ENCODE measurements at places on chromosomes 2 and 18.

DNA sequence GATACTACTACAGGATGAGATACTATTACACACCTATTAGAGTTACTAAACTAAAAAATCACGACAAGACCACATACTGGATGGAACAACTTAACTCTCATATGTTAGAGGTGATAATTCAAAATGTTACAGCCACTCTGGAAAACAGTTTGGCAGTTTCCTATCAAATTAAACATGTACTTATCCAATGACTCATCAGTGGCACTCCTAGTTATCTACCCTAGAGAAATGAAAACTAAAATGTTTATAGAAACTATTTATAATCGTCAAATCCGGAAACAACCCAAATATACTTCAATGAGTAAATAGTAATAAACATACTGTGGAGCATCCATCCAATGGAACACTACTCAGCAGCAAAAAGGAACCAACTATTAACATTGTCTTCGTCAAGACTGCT, 137.0 kb upstream of the RBBP8 start:
- H3K4me1 ChIP-seq = peaks cover 7% of the 10 kb centered on the region
- H3K27me3 ChIP-seq = no peaks in the 10 kb centered on the region
- no peak overlapping the region for H3K4me3 ChIP-seq
- no peak overlapping the region for H3K27ac ChIP-seq
- DNase-seq = no peak

DNA sequence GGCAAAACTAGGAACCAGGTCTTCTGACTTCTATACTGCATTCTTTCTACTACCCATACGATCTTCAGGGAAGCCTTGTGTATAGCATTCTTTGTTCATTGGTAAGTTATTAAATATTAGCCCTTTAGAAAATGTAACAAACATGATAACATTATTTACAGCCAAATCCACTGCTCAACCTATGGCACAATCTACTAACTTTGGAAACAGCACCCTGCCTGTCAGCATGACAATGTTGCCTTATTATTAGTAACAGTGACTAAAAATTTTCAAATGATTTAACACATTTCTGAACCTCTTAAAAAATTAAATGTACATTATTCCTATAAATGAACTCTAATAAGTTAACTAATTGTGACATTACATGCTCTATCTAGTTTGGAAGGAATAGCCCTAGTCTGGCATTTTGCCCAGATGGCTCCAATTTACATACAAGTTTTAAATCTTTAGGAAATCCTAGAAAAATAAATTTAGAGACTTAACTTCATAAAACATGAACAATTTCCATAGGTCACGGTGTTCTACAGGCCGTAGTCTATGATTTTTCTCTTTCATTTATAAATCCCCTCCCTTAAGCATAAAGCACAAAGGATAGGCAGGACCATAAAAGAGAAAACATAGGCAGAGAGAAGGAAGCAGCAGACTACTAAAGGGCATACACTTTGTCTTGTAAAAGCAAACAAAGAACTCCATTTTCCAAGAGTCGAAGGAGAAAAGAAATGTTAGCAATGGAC, 33.7 kb downstream of the YES1 start:
- H3K36me3 ChIP-seq = no peaks in the 10 kb centered on the region
- no peak overlapping the region for H3K4me3 ChIP-seq
- no peak overlapping the region for H3K27ac ChIP-seq
- no peak for DNase-seq
- H3K27me3 ChIP-seq = no peaks in the 10 kb centered on the region

GRCh38 chr2:210302326-210302725, 12.6 kb downstream of the MYL1 start:
- H3K4me3 ChIP-seq = no peak overlapping the region
- H3K27ac ChIP-seq = no peak overlapping the region
- DNase-seq = no peak
- H3K27me3 ChIP-seq = no peaks in the 10 kb centered on the region
- H3K4me1 ChIP-seq = no peaks in the 10 kb centered on the region

DNA sequence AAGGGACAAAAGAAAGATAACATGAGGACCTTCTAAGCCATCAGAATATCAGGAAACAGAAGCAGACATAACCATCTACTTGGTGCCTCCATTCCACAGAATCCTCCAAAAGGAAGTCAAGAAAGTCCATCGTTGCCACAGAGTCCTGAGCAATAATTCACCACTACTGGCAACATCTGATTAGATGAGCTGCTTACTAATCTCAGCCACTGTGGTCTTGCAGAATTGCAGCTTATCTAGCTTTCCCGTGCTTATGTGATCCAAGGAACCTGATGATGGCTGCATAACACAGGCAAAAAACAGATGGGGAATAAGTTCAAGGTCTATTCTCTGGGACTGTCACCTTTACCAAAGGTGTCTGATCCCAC, 278.5 kb downstream of the AFF3 start:
- H3K36me3 ChIP-seq = no peaks in the 10 kb centered on the region
- no peak overlapping the region for H3K27ac ChIP-seq
- DNase-seq = no peak
- H3K27me3 ChIP-seq = no peaks in the 10 kb centered on the region
- no peaks in the 10 kb centered on the region for H3K4me1 ChIP-seq

DNA sequence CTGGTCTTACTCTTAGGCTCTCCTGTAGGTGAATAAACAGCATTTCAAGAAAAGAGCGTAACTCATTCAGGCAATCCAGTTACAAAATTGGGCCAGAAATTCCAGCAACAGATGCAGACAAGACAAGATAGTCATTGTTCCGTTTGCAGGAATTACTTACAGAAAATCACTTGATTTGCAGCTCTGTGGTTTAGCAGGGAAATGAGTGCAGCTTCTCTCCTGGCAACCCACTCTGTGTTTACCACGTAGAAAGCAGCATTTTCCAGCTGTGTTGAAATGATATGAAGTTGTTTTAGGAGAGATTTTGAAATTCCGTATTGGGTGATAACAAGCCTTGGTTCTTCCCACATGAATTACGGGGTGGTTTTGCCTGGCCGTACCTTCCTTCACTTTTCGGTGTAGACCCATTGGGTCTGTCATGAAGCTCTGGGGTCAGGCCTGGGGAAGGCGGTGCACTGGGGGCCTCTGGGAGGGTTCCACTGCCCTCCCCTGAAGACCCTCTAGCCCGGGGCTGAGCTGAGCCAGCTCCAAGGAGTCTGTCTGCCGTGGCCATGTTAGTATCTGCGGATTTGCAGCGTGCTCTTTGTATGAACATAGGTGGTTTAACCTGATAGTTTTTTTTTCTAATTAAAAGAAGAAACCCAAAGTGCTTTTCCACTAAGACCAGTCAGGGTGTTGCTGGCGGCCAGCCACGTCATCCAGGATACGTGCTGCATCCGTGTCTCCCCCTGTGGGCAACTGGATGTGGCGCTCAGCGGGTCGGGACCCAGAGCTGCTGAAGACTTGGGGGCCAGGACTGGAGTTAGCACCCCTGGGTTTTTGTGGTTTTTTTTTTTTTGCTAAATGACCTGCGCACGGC, 58.9 kb upstream of the KCNG2 start:
- H3K27me3 ChIP-seq = no peaks in the 10 kb centered on the region
- DNase-seq = no peak
- H3K36me3 ChIP-seq = peaks cover 52% of the 10 kb centered on the region
- no peak overlapping the region for H3K27ac ChIP-seq
- H3K4me3 ChIP-seq = no peak overlapping the region

DNA sequence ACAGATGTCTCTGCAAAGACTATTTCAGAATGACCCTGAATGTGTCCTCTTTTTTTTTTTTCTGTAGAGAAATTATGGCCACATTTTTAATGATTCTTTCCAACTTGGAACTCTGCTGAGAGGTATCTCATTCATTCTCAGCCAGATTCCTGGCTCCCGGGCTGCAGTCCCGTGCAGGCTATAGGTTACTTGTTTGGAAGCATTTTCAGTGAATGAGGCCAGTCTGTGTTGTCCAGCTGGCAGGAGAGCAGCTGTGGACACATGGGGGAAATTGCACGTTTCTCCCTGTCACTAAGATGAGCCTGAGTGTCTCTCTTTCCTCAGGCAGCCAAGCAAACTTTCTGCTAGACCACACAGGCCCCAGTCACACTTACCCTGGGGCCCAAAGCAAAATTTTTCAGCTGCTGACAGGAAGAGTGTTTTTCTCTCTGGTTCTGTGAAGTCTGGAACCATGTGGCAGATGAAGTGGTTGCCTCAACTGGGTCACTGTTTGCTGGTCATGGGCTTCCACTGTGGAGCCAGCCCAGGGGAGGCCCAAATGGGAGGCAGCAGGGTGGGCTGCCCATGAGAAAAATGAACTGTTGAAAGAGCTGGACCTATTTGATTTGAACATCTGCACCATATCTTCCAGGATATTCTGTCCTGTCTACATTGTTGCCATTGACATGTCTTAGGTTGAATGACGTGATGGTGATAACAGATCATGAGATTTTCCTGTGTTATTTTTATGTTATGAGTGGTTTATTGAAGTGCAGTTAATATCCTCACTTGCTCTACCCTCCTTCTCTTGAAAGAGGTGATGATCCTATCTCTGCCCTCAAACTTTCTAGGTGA, 431.2 kb downstream of the LPIN1 start:
- H3K27ac ChIP-seq = no peak overlapping the region
- no peak overlapping the region for H3K4me3 ChIP-seq
- no peak for DNase-seq
- peaks cover 17% of the 10 kb centered on the region for H3K4me1 ChIP-seq
- no peaks in the 10 kb centered on the region for H3K36me3 ChIP-seq
- no peaks in the 10 kb centered on the region for H3K27me3 ChIP-seq

- H3K4me1 ChIP-seq = peaks cover 5% of the 10 kb centered on the region
- no peak overlapping the region for H3K27ac ChIP-seq
- no peak for DNase-seq
- no peaks in the 10 kb centered on the region for H3K27me3 ChIP-seq
Observed at GRCh38 chr2:100365434-100365833, 43.1 kb upstream of the LONRF2 start.

- no peaks in the 10 kb centered on the region for H3K4me1 ChIP-seq
- H3K4me3 ChIP-seq = no peak overlapping the region
- no peak for DNase-seq
- no peaks in the 10 kb centered on the region for H3K27me3 ChIP-seq
Observed at GRCh38 chr2:29334706-29335105, 219.5 kb downstream of the CLIP4 start.

GRCh38 chr2:54207666-54208195, 48.3 kb downstream of the TSPYL6 start:
- H3K36me3 ChIP-seq = no peaks in the 10 kb centered on the region
- no peak overlapping the region for H3K4me3 ChIP-seq
- no peaks in the 10 kb centered on the region for H3K27me3 ChIP-seq
- peaks cover 27% of the 10 kb centered on the region for H3K4me1 ChIP-seq
- peak overlapping the region; percentile 41 for H3K27ac ChIP-seq

- DNase-seq = no peak
- H3K27ac ChIP-seq = no peak overlapping the region
- no peaks in the 10 kb centered on the region for H3K27me3 ChIP-seq
- H3K36me3 ChIP-seq = no peaks in the 10 kb centered on the region
Observed at GRCh38 chr18:54786206-54786605, 42.1 kb upstream of the RAB27B start.

- H3K36me3 ChIP-seq = no peaks in the 10 kb centered on the region
- no peaks in the 10 kb centered on the region for H3K27me3 ChIP-seq
- no peaks in the 10 kb centered on the region for H3K4me1 ChIP-seq
- H3K4me3 ChIP-seq = no peak overlapping the region
Observed at GRCh38 chr2:60858897-60859311, 22.5 kb upstream of the REL start.

DNA sequence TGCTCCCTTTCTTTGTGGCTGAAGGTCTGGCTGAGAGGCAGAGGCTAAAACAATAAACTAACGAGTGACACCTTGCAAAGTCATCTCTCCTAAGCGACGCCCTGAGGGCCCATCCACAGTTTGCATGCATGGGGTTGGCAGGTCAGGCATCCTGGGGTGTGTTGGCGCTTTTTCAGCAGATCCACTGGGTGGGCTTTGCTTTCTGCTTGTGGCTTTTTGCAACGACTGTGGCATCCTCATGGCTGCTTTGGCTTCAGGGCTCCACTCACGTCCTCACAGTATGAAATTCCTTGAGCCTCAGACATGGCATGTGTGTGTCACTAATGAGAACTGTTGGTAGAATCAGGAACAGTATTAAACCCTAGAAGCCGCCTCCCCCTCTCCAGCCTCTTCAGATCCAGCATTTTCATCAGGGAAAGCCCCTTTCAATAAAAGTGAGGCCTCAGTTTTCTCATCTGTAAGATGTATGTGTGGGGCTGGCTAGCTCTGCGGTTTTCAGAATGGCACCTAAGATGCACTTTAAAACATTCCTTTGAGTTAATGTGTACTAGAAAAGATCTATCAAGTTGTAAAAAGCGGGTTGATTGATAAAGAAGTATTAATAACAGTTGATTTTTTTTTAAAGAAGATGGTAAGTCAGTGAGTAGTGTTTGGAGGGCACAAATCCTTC, 72.5 kb downstream of the SH3BP4 start:
- H3K4me3 ChIP-seq = no peak overlapping the region
- H3K27me3 ChIP-seq = no peaks in the 10 kb centered on the region
- H3K27ac ChIP-seq = no peak overlapping the region
- H3K36me3 ChIP-seq = no peaks in the 10 kb centered on the region
- H3K4me1 ChIP-seq = peaks cover 48% of the 10 kb centered on the region

GRCh38 chr2:28629910-28630309, 121.7 kb upstream of the PPP1CB start:
- no peaks in the 10 kb centered on the region for H3K27me3 ChIP-seq
- no peak overlapping the region for H3K4me3 ChIP-seq
- peaks cover 54% of the 10 kb centered on the region for H3K4me1 ChIP-seq
- no peak overlapping the region for H3K27ac ChIP-seq

DNA sequence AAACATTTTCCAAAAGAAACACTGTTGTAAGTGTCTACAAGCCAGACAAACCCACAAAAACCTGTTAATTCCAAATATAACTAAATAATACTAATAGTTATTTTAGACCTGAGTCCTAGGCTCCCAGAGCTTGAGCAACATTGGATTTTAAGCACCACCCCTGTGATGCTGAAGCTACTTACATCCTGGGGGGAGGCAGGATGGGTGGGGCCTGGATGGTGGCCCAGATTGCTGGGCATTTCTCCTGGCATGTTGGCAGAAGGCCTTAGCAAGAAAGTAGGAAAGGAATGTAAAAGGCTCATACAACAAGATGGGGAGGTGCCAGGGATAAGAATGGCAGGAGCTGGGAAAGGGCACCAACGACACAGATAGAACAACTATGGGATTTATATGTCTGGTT, 50.7 kb upstream of the OTX1 start:
- no peak for DNase-seq
- H3K4me3 ChIP-seq = no peak overlapping the region
- peaks cover 19% of the 10 kb centered on the region for H3K36me3 ChIP-seq
- H3K4me1 ChIP-seq = peaks cover 3% of the 10 kb centered on the region

DNA sequence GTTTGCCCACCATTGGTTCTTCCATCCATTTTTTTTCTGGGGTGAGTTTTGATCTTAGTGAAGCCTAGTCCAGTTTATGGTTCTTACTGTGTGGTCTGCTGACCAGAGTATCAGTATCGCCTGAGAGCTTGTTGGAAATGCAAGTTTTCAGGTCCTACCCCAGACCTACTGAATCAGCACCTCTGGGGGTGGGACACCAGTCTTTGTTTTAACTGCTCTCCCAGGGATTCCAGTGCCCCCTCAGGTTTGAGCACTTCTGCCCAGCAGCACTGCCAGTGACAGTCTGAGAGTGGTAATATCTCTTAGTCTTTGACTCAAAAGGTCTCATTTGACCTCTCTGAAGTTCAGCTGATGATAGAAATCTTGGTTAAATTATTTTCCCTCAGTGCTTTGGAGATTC, 269.3 kb downstream of the ALPK2 start:
- no peaks in the 10 kb centered on the region for H3K4me1 ChIP-seq
- no peaks in the 10 kb centered on the region for H3K27me3 ChIP-seq
- H3K27ac ChIP-seq = no peak overlapping the region
- no peak overlapping the region for H3K4me3 ChIP-seq
- no peak for DNase-seq

GRCh38 chr2:33812707-33813106, 213.6 kb upstream of the FAM98A start:
- H3K27ac ChIP-seq = no peak overlapping the region
- no peaks in the 10 kb centered on the region for H3K36me3 ChIP-seq
- no peak for DNase-seq
- no peaks in the 10 kb centered on the region for H3K4me1 ChIP-seq
